ENCODE measurements at places on chromosomes 16 and 17. TPM values are rescaled to one million over a fixed set of nuclear protein-coding genes. Genes with fewer than 3 reads are reported as not detected.

Gene OTOP2
- total RNA-seq, result not detected

GRCh38 chr17:39939588-39940419 lies 12.3 kb downstream of the LRRC3C start:
- no peak for DNase-seq

GRCh38 chr17:78665387-78665951 lies 88.3 kb upstream of the DNAH17 start:
- DNase-seq, result no peak

Gene VTN
- total RNA-seq, result 40.4 TPM

DNA sequence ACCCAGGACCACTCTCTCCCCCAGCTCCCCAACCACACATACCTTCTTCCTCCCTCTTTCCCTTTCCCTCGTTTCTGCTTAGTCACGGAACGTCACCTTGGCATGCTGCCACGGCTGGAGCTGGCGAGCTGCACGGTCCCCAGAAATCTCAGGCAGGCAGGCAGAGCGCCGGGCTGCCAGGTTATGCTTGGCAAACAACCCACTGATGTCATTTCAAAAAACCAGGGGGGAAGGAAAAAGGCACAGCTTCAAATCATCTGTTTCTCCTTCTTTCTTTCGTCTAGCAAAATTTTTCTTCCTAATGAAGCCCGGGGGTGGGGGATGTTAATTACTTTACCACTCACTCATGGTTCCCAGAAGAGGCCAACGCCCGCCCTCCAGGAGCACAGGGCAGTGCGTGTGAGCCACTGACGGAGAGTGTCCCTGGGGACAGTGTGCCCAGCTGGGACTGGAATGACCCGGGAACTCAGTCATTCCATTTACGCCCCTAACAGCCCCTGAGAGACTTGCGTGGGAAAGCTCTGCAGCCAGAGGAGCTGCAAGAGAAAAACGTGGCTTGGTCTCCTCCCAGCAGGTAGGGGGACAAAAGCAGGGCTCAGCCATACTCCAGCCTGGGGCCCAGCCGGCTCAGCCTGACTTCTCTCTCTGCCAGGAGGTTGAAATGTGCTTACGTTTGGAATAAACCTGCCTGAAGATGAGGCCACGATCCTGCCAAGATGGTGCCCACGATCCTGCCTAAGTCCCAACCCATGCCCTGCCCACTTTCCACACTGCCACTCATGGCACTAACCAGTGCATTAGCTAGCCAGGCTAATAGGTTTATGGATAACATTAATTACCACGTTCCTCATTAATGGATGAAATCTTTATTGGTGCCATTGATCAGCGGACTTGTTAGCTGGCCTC lies 198.9 kb downstream of the ZFHX3 start:
- DNase-seq, result peak; percentile 90
